Stimulated activated CD4-positive, alpha-beta T cell treated with anti-CD3 and anti-CD28 coated beads, Interleukin-4, amount 100 ng/mL, for 4 hours (primary cell): ENCODE measurements at places on chromosomes 2 and 18.
A peak's percentile ranks its signal among the peaks of the same experiment; 100 is the strongest.

GRCh38 chr2:135212757-135213156 is 160.7 kb downstream of the RAB3GAP1 start:
- DNase-seq: no peak

DNA sequence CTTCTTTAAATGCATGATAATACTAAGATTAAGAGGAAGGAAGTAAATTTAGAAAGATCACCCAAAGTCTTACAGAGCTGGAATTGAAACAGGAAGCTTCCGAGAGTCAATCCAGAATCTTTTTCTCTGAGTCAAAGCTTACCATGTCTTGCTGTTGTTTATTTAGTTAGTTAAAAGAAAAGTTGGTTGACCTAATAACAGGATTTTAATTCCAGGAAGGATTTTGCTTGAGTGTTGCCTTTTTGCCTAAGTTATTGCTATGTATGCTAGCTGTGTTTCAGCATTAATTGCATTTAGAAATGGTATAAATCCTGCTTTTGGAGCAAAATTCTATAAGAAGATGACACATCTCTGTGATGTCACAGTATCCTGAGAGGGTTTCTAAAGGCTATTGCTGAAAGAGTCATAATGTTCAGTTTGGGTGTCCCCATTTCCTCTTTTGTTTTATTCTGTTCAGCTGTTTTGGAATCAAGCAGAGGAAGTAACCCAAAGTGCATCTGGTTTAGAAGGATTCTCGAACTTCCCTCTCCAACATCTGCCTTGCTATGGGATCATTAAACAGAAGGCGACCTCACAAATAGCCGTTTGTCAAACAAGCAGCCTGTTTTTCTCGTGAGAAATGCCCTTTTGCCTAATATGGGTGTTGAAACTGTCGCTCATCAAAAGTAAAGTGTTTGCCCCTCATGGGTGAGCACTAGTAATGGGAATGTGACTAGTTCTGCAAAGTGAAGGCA is 271.5 kb upstream of the MMADHC start:
- DNase-seq: no peak

DNA sequence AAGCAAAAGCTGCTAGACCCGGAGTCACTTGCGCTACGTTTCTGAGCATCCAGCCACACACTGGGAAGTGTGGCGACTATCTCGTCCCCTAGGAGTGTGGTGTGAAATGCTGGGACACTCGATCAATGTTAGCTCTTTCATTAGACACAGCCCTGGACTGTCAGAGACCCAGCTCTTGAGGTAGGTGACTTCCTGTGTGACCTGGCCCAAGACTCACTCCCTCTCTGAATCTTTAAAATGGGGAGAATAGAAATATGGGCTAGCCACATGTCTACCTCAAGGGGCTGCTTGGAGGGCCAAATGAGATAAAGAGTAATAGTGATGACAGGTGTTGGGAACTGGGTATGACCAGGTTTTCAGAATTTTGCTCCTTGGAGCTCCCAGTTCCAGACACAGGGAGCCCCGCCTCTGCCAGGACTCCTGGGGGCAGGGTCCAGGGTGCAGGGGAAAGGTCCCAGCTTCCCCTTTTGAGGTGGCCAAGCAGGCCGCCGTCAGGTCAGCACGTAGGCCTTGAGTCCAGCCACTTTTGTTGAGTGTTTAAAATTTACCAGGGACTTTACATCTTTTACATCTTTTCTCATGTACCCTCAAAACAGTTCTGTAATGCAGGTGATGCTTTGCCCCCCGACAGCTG is 36.0 kb downstream of the CTIF start:
- no peak for DNase-seq

DNA sequence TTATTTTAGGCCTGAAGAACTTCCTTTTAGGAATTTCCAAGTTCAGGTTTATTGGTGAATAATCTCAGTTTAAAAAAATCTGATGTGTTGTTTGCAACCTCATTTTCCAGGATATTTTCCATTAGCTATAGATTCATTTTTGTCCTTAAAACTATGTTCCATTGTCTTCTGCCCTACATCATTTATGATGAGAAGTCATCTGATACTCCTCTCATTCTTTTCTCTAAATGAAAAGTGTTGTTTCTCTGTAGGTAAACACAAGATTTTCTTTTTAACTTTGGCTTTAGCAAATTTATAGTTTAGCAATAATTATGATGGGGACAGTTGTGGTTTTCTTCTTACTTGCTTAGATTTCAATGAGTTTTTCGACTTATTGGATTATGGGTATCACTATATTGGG is 427.3 kb downstream of the DCDC2C start:
- no peak for DNase-seq

DNA sequence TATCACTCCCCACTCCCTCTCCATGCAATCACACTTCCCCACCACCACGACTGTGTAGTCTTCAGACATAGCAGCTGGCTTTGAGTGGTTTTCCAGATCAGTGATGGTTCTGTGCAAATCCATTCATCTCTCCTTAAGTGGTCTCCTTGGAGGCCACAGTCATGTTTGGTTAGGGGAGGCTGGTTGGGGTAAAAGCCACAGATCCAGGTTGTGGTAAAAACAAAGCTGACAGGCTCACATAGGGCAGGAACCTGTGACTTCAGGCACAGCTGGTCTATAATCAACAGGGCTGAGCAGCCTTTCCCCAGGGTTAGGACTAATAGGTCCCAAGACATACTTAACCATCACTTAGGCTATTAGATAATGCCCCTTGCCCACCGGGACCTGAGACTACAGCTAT is 46.2 kb upstream of the FZD7 start:
- DNase-seq: no peak

DNA sequence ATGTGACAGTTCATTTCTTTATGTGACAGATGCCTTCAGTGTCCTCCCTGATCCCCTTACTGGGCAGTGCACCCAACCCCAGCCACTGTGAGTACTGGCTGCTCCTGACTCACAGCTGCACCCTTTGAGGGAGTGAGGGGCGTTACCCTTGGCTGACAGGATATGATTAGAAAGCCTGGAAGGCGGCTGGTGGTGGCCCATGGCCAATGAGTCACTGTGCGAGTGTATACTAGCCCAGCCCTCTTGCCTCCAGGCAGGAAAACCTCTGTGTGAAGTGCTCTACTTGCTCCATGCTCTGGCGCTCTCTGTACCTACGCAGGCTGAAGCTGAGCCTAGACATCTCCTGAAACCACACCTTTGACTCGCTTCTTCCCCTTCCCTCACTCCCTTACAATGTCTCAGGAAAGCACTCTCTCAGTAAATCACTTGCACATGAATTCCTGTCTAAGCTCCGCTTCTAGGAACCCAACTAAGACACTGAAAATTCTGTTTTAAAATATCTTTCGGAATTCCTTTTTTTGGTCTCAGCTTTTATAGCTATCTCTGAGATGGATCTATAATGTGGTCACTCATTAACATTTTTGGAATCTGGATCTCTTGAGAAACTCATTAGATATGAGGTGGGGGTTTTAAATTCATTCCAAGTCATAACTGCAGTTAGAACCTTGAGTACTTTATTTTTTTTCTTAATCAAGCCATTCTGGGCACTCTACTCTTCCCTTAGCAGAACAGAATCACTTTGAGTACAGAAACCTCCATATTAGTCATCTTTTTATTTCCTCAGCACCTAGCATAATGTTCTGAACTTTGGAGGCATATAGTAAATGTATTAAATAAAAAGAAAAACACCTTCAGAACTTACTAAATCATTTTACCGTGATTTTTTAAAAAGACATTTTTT is 25.3 kb upstream of the STAM2 start:
- DNase-seq: peak; percentile 1

GRCh38 chr18:13280070-13280795 is 61.7 kb downstream of the LDLRAD4 start:
- no peak for DNase-seq
